ENCODE measurements at places on chromosomes 4 and X. TPM values are rescaled to one million over a fixed set of nuclear protein-coding genes. Genes with fewer than 3 reads are reported as not detected.

GRCh38 chr4:44563496-44563895, 87.9 kb downstream of the YIPF7 start:
- no peaks in the 10 kb centered on the region for H3K36me3 ChIP-seq
- no peaks in the 10 kb centered on the region for H3K4me1 ChIP-seq
- no peak overlapping the region for H3K27ac ChIP-seq
- no peak overlapping the region for H3K4me3 ChIP-seq
- DNase-seq, result no peak

DNA sequence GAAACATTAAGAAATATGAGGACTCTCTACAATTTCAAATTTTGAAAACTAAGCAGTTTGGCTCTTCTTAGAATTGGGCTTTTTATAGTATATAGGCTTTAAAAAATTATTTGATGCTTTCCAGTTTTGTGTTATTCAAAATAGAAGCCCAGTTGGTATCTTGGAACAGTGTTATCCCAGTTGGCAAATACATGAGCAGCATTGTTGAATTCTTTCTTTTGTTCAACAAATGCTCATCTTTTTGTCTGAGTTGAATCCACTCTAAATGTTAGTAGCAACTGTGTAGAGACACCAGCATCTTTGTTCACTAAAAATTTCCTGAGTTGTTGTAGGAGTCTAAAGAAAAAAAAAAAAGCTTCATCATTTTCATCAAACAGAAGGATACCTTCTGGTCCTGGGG, 41.0 kb upstream of the LIMCH1 start:
- H3K27me3 ChIP-seq, result no peaks in the 10 kb centered on the region
- H3K27ac ChIP-seq, result no peak overlapping the region
- H3K4me1 ChIP-seq, result no peaks in the 10 kb centered on the region

DNA sequence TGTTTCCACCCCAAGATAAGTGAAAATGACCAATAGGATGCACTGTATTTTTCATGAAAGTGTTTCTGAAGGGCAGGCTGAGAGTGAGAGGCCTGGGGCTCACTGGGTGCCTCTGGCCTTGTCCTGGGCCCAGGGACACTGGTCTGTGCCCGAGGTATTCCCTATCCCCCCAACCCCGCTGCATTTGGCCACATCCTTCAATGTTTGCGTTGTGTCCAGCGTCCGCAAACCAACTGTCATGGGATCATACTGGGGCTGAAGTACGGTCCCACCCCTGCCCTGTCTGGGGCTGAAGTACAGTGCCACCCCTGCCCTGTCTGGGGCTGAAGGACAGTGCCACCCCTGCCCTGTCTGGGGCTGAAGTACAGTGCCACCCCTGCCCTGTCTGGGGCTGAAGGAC, 22.0 kb upstream of the MSANTD1 start:
- H3K4me3 ChIP-seq, result no peak overlapping the region
- DNase-seq, result no peak
- no peaks in the 10 kb centered on the region for H3K27me3 ChIP-seq
- peaks cover 32% of the 10 kb centered on the region for H3K36me3 ChIP-seq
- H3K4me1 ChIP-seq, result no peaks in the 10 kb centered on the region

BGN gene
- total RNA-seq, result not detected

IGFBP7 gene
- total RNA-seq, result not detected

DNA sequence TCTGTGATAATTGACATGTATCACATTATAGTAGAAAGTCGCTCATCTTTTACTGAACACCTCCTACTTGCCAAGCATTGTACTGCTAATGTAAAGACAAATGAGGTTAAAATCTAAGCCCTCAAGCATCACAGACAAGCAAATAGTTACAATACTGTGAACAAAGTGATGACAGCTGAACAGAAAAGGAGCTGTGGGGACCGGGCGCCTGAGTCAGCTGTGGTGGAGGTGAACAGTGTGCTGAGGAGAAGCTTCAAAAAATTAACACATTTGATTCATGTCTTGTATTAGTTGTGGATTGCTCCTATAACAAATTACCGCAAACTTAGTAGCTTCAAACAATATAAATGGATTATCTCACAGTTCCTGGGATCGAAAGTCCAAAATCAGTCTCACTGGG, 124.3 kb downstream of the MAPK10 start:
- H3K4me3 ChIP-seq, result no peak overlapping the region
- H3K36me3 ChIP-seq, result no peaks in the 10 kb centered on the region
- no peak overlapping the region for H3K27ac ChIP-seq
- no peaks in the 10 kb centered on the region for H3K27me3 ChIP-seq

PCDH10 gene
- not detected for total RNA-seq

DNA sequence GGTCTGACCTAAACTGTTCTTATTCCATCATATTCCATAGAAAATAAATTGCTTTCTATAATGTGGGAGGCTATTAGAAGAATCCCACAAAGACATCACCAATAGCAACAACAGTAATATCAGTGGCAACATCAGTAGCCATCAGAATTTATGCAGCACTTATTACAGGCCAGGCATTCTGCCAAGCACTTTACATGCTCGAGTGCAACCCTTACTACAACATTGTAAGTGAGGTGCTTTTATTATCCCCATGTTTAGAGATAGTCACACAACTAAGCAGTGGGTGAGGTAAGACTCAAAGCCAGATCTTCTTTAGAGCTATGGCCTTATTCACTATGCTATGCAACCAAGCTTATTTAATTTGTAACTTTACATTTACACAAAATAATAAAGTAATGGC, 317.1 kb upstream of the BMP3 start:
- no peaks in the 10 kb centered on the region for H3K36me3 ChIP-seq
- H3K27ac ChIP-seq, result no peak overlapping the region
- H3K27me3 ChIP-seq, result no peaks in the 10 kb centered on the region
- no peak for DNase-seq
- H3K4me1 ChIP-seq, result peaks cover 23% of the 10 kb centered on the region

GRCh38 chr4:32775049-32775448, 2054.9 kb downstream of the PCDH7 start:
- H3K36me3 ChIP-seq, result no peaks in the 10 kb centered on the region
- no peaks in the 10 kb centered on the region for H3K27me3 ChIP-seq
- no peak overlapping the region for H3K27ac ChIP-seq
- H3K4me1 ChIP-seq, result no peaks in the 10 kb centered on the region

GRCh38 chr4:99323756-99324155, 2.6 kb upstream of the ADH1B start:
- H3K27ac ChIP-seq, result no peak overlapping the region
- H3K4me1 ChIP-seq, result no peaks in the 10 kb centered on the region
- H3K27me3 ChIP-seq, result peaks cover 10% of the 10 kb centered on the region
- H3K36me3 ChIP-seq, result no peaks in the 10 kb centered on the region
- H3K4me3 ChIP-seq, result no peak overlapping the region
